Activated CD4-positive, alpha-beta T cell treated with anti-CD3 and anti-CD28 coated beads, Interleukin-2, amount 10 ng/mL, durations not matched to agents 24 days and 14 days (primary cell): ENCODE measurements at places on chromosomes 13 and 19. TPM values are rescaled to one million over a fixed set of nuclear protein-coding genes. Genes with fewer than 3 reads are reported as not detected.
A peak's percentile ranks its signal among the peaks of the same experiment; 100 is the strongest.

DNA sequence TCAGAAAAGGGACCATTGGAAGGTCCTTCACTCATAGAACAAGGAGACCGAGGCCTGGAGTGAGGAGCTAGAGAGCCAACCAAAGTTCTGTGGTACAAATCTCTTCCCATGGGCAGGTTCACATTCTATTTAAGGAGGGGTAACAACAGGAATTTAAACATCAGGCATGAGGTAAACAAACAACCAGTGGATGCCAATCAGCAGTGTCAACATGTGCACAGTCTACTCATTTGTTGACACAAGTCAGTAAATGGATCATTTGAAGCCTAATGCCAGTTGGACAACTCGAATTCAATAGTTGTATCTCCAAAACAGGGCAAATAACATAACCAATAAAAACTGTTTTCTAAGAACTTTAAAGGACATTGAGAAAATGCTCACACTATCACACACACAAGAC lies 6.3 kb upstream of the DOCK9 start:
- DNase-seq: no peak
- no peaks in the 10 kb centered on the region for H3K27me3 ChIP-seq
- peaks cover 4% of the 10 kb centered on the region for H3K36me3 ChIP-seq
- no peak overlapping the region for H3K27ac ChIP-seq
- no peak overlapping the region for H3K4me3 ChIP-seq

The PEAK3 gene
- total RNA-seq: 0.09 TPM in 1 of 2 replicates, not detected in the other

DNA sequence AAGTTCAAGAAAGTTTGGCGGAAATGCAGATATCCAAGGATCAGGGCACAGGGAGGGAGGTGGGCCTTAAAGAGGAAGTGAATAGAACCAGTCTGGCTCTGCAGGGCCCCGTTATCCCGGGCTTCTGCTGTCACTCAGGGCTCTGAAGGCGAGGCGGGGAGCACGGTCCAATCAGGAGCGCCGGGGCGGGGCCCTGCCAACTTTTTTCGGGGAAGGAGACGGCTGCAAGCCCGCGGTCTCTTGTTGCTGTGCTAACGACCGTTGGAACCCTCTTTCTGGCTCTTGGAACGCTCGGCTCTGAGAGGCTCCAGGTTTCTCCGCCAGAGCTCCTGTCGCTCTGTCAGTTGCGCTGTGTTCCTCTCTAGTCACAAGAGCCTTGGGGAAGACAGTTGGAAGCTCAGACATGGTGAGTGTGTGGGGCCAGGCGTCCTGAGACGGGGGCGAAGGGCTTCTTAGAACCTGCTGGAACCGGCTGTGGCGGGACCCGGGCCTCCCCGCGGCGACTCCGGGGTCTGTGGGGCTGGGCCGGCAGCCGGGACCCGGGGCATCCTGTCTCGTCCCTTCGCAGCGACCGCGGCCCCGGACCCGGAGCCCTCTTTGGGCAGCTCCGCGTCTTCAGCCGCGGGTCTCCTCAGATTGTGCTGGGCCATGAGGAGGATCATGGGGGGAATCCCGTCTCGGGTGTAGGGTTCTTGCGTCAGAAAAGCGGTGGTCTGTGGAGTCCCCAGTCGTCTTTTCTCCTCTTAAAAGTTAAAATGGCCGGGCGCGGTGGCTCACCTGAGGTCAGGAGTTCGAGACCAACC lies 27.7 kb downstream of the ZNF844 start:
- peak overlapping the region; percentile 87 for H3K4me3 ChIP-seq
- no peaks in the 10 kb centered on the region for H3K27me3 ChIP-seq
- peaks cover 15% of the 10 kb centered on the region for H3K4me1 ChIP-seq
- peaks cover 15% of the 10 kb centered on the region for H3K36me3 ChIP-seq
- peak; percentile 87 for DNase-seq

DNA sequence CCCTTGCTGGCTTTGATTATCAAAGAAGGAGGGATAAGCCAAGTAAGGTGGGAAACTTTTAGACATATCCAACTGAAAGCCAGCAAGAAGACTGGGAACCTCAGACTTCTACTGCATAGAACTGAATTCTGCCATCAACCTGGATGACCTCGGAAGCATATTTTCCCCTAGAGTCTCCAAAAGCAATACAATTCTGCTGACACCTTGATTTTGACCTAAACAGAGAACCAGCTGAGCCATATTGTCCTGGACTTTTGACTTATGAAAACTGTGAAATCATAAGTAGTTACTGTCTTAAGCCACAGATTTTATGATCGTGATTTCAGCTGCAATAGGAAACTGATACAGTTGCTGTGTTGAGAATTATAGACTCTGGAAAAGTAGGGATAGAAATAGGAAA lies 227.6 kb downstream of the PCDH20 start:
- H3K36me3 ChIP-seq: no peaks in the 10 kb centered on the region
- H3K27ac ChIP-seq: no peak overlapping the region
- H3K27me3 ChIP-seq: no peaks in the 10 kb centered on the region
- H3K4me3 ChIP-seq: no peak overlapping the region

- DNase-seq: peak; percentile 27
- peaks cover 7% of the 10 kb centered on the region for H3K27me3 ChIP-seq
- H3K4me3 ChIP-seq: no peak overlapping the region
- no peaks in the 10 kb centered on the region for H3K36me3 ChIP-seq
- H3K27ac ChIP-seq: no peak overlapping the region
Observed at GRCh38 chr19:51681286-51681941, 11.7 kb upstream of the SPACA6 start.

DNA sequence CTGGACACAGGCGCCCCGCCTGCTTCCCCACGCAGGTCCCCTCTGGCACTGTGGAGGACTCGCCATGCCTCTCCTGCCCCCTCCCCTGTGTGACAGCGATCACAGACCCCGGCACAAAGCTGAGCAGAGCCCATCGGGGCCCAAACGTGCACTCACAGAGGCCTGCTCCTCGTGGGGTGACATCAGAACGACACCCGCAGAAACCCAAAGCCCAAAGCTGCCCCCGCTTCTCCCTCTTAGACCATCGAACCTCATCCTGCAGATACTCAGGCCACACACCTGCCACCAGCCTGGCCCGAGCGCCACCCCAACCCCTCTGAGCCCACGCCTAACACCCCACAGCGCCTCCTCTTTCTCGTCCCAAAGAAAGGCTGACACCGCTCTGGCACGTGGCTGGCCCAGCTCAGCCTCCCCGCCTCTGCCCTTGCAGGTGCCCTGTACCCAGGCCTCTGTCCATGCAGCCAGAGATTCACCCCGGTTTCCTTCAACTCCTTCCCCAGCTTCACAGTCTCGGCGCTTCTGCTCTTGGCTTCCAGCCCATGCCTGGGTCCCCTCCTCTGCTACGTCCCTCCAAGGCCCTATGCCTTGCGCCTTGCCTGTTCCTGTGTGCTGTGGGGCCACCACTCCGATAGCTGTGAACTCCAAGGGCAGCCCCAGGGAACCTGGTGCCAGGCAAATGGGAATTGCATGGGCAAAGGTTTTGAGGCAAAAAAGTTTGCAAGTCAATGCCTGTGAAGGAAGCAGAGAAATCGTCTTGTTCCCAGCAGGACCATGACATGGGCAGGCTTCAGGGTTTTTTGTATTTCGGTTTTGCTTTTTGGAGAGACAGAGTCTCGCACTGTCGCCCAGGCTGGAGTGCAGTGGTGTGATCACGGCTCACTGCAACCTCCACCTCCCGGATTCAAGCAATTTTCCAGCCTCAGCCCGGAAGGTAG lies 831 bp upstream of the CBARP start:
- H3K36me3 ChIP-seq: peaks cover 5% of the 10 kb centered on the region
- DNase-seq: peak; percentile 73
- peak overlapping the region; percentile 75 for H3K4me3 ChIP-seq
- H3K27me3 ChIP-seq: peaks cover 12% of the 10 kb centered on the region
- peaks cover 20% of the 10 kb centered on the region for H3K4me1 ChIP-seq

DNA sequence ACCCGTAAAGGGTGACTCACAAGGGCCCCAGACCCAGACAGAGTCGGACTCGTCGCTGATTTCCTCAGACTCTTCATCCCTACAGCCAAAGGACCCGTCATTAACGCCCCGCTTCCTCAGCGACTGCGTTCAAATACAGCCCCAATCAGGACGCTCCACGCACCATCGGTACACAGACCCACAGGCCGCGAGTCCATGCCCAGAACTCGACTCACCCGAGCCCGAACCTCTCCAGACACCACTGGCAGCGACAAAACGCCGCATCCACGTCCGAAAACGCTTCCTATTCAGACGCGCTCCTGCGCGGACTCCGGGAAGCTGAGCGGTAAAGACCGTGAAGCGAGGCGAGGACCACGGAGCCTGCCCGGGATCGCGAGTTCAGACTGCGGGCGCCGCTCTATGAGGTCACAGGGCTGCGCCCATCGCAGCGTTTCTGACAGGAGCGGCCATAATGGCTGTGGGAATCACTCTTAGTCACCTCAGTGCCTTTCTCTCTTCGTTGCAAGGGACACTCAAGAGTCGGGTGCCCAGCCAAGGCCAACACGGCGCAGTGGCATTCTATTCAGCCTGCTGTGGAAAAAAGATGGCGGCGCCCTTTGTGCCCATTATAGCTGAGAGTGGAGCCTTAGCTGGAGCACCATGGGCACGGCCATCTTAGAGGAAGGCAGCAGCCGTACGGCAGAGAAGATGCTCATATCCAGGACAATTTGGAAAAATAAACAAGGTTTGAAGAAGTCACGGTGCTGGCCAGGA lies at the start of gene ZNF614:
TSS of gene ZNF614 (minus strand) at position 353 of the 753 bp plus-strand sequence. CDS start 2,634 bp downstream, outside the sequence.
- H3K4me1 ChIP-seq: peaks cover 15% of the 10 kb centered on the region
- no peaks in the 10 kb centered on the region for H3K27me3 ChIP-seq
- H3K27ac ChIP-seq: peak within 1 kb of the TSS; percentile 95
- H3K36me3 ChIP-seq: peaks cover 74% of the 10 kb centered on the region
- DNase-seq: peak; percentile 96
- peak within 1 kb of the TSS; percentile 94 for H3K4me3 ChIP-seq

GRCh38 chr13:113210833-113211232 lies 1.4 kb downstream of the CUL4A start:
- DNase-seq: no peak
- peak overlapping the region; percentile 56 for H3K27ac ChIP-seq
- H3K4me3 ChIP-seq: peak overlapping the region; percentile 77
- peaks cover 40% of the 10 kb centered on the region for H3K4me1 ChIP-seq
- peaks cover 36% of the 10 kb centered on the region for H3K36me3 ChIP-seq

GRCh38 chr19:55339889-55340783 lies 460 bp downstream of the KMT5C start:
- peak overlapping the region; percentile 97 for H3K27ac ChIP-seq
- H3K36me3 ChIP-seq: peaks cover 11% of the 10 kb centered on the region
- peaks cover 16% of the 10 kb centered on the region for H3K4me1 ChIP-seq
- DNase-seq: peak; percentile 80

GRCh38 chr19:1122972-1123363 lies 19.2 kb downstream of the GPX4 start:
- no peak overlapping the region for H3K4me3 ChIP-seq
- H3K27ac ChIP-seq: peak overlapping the region; percentile 25
- peaks cover 3% of the 10 kb centered on the region for H3K4me1 ChIP-seq
- no peaks in the 10 kb centered on the region for H3K27me3 ChIP-seq
- peak; percentile 86 for DNase-seq

DNA sequence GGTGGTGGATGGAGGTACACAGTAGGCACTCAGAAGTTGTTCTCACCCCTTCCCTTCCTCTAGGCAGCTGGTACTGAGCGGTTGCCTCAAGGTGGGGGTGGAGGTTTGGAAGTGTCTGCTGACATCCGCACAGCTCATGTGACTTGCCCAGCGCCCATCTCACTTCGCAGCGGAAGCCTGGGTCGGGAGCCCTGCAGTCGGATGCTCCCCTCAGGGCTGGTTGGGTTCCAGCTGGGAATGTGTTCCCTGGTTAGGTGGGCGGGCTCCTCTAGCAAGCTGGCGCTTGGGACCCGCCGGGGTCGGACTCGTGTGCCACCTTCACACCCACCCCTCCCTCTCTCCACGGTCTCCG lies 10.2 kb downstream of the PPP1R37 start:
- no peak overlapping the region for H3K27ac ChIP-seq
- H3K36me3 ChIP-seq: no peaks in the 10 kb centered on the region
- peaks cover 27% of the 10 kb centered on the region for H3K4me1 ChIP-seq
- no peaks in the 10 kb centered on the region for H3K27me3 ChIP-seq

GRCh38 chr19:42683917-42684513 lies 56.3 kb downstream of the PSG3 start:
- no peak overlapping the region for H3K4me3 ChIP-seq
- peak; percentile 72 for DNase-seq
- H3K36me3 ChIP-seq: no peaks in the 10 kb centered on the region
- no peak overlapping the region for H3K27ac ChIP-seq
- no peaks in the 10 kb centered on the region for H3K27me3 ChIP-seq

The ZNF587B gene
- total RNA-seq: 25.5 and 27.5 TPM in 2 replicates

DNA sequence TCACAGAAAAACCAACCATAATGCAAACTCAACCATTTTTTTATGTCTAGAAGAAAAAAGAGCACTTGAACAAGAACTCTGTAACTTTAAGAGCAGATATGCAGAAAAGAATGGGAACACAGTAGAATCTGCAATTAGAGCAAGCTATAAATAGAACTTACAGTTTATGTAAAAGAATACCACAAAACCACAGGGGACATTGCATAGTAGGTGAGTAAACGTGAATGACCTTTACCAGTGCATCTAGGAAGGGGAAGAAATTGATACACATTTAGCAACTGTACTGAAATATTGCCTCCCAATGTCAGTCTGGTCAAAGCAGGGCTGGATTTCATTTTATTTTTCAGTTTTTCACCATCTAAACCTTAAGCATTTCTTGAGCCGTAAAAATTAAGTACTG lies 242.2 kb upstream of the EDNRB start:
- no peak overlapping the region for H3K27ac ChIP-seq
- no peaks in the 10 kb centered on the region for H3K27me3 ChIP-seq
- no peak for DNase-seq
- no peaks in the 10 kb centered on the region for H3K4me1 ChIP-seq
- no peaks in the 10 kb centered on the region for H3K36me3 ChIP-seq
- no peak overlapping the region for H3K4me3 ChIP-seq

DNA sequence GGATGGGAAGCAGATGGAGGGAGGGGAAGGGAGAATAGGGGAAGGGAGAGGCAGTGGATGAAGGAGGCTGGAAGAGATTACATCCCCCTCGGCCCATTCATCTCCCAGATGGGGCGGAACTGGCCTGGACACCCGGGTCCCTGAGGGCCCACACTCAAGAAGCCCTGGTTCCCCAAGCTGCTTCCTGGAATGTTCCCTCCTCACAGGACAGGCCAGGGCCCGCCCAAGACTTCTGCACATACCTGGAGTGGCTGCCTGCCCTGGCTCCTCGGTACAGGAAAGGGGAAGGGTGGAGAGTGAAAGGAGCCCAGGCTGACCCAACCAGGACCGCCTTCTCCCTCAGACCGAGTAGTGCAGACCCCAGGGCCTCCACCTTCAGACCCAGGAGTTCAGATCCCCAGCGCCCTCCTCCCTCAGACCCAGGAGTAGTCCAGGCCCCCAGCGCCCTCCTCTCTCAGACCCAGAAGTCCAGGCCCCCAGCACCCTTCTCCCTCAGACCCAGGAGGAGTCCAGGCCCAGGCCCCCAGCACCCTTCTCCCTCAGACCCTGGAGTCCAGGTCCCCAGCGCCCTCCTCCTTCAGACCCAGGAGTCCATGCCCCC lies 489 bp downstream of the NTF4 start:
- H3K27ac ChIP-seq: no peak overlapping the region
- no peak overlapping the region for H3K4me3 ChIP-seq
- no peaks in the 10 kb centered on the region for H3K4me1 ChIP-seq
- H3K36me3 ChIP-seq: no peaks in the 10 kb centered on the region
- H3K27me3 ChIP-seq: peaks cover 66% of the 10 kb centered on the region

GRCh38 chr19:16272945-16273344 lies 51.7 kb upstream of the KLF2 start:
- H3K4me3 ChIP-seq: no peak overlapping the region
- peaks cover 31% of the 10 kb centered on the region for H3K27me3 ChIP-seq
- H3K27ac ChIP-seq: no peak overlapping the region
- no peak for DNase-seq
- peaks cover 11% of the 10 kb centered on the region for H3K4me1 ChIP-seq
